ENCODE measurements at places on chromosomes 11 and 22. TPM values are rescaled to one million over a fixed set of nuclear protein-coding genes. Genes with fewer than 3 reads are reported as not detected.

Gene SYT9
- total RNA-seq: not detected

Gene BLID
- 20.0 TPM for total RNA-seq

DNA sequence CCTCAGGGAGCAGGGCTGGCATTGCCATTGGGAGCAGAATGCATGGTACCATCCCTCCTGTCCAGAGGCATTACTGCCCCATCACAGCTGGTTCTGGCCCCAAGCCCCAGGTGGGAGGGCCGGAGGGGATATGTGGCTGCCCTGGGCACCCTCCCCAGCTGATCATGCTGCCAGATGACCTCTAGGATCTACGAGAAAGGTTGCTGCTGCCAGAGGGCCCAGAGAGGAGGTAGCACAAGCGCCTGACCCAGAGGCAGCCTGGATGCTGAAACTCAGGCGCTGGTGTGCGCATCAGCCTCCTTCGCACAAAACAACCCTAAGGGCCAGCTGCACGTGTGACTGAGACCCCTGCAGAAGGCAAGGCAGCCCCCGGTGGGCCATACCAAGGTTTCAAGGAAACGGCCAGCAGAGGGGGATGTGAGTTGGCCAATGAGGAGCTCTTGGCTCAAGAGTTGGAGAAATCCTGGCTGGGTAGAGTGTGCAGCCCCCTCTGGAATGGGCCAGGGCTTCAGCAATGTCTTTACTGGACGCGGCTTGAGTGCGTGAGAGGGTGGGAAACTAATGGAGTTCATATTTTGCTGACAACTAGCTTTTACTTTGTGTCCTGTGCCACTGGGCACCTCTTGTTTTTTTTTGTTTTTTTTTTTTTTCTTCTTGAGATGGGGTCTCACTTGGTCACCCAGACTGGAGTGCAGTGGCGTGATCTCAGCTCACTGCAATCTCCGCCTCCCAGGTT, 88.3 kb upstream of the PARVA start:
- H3K4me1 ChIP-seq: peaks cover 49% of the 10 kb centered on the region
- DNase-seq: peak; percentile 27
- peaks cover 3% of the 10 kb centered on the region for H3K36me3 ChIP-seq

DNA sequence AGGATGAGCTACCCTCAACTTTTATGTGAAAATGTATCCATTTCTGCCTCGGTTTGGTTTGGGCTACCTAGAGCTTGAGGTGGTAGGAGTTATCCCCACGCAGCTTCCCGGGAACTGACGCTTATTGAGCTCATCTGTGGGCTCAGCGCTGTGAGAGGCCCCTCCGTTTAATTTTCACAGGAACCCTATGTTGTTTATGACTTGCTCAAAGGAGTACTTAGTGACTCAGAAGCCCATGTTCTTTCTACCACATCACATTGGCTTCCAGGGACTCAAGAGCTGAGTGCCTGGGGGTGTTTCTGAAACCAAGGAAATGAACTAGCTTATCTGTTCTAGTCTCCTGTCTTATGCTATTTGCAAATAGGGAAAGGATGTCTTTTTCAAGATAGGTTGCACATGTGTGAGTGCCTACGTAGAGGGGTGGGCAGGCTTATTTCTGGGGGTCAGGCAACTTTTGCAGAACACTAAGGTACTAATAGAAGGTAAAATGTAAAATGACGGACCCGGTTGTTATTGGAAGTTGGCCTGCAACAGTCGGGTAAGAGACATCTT, 40.5 kb downstream of the MICAL2 start:
- no peak overlapping the region for H3K4me3 ChIP-seq
- H3K36me3 ChIP-seq: peaks cover 59% of the 10 kb centered on the region
- peaks cover 30% of the 10 kb centered on the region for H3K4me1 ChIP-seq

Measured in osteoblast (primary cell).